ENCODE measurements at places on chromosomes 2 and 18.

- DNase-seq: no peak
Measured at GRCh38 chr2:134244086-134244485, 9.8 kb upstream of the MGAT5 start.

GRCh38 chr18:29712785-29713184 lies 1329.8 kb downstream of the DSC3 start:
- DNase-seq: no peak

GRCh38 chr18:63131106-63131958 lies 188.2 kb downstream of the BCL2 start:
- peak; percentile 13 for DNase-seq

- DNase-seq: no peak
Measured at GRCh38 chr2:113966832-113967231, 76.9 kb downstream of the ACTR3 start.

DNA sequence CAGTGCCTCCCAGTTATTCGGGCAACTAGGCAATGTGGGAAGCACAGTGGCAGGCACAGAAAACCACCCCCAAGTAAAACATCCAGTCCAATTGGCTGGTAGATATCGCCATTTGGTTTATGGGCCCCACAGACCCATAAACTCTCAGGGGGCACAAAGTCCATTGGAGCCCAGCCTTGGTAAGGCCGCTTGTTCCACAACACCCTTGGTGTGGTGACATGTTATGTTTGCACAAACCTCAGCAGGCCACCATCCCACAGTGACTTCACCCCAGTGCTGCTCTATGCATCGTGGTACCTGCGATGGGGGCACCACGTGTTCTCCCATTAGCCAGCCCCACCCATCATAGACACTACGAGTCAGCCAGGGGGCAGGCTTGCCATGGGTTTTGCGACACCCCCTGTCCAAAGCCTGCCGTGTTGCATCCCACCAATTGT lies 18.5 kb downstream of the PHOSPHO2 start:
- DNase-seq: no peak

GRCh38 chr18:11307716-11308115 lies 158.3 kb upstream of the PIEZO2 start:
- DNase-seq: no peak

DNA sequence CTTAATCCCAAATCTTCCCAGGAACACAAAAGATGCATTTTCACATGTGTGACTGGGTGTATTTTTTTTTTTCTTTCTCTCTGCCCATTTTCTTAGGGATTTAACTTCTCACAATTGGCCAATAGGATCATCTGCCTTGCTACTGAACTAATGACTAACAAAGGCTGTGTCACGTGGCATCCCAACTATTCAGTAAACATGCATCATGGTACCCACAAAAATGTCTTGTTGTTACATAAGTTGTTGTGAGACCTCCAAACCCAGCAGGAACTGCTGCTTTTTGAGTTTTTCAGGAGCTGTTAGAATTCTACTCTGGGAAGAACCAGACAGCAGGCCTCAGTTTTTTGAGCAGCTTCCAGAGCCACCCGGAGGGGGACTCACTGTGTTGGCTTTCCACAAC lies 31.9 kb downstream of the GAD1 start:
- DNase-seq: no peak

- peak; percentile 33 for DNase-seq
Measured at GRCh38 chr18:77899972-77900754, 650.5 kb downstream of the GALR1 start.

DNA sequence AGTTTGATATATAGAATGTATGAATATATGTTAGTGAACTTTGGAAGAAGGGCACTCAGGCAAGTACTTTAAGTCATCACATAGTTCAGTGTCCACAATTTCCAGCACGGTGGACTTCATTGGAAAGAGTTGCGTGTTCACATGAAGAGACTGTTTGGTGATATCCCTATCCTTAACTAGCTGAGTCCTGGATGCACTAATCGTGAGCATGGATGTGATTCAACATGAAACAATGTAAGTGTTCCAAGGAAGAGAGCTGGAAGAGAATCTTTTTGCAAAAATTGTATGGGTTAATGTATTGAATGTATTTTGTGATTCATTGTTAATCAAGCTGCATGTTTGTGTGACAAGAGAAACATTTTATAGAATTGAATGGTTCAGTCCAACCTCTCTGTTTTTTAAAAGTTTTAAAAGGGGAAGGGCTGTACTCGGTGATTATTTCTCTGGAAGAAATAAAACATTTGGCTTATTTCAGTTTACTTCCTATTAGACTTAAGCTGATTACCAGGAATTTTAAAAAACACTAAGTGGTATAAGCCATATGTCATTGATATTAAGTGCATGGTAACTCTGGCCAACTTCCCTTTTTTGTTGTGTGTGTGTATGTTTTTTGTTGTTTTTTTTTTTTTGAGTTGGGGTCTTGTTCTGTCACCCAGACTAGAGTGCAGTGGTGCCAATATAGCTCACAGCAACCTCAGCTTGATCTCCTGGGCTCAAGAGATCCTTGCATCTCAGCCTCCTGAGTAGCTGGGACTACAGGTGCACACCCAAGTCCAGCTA lies 8.6 kb downstream of the XRCC5 start:
- no peak for DNase-seq

DNA sequence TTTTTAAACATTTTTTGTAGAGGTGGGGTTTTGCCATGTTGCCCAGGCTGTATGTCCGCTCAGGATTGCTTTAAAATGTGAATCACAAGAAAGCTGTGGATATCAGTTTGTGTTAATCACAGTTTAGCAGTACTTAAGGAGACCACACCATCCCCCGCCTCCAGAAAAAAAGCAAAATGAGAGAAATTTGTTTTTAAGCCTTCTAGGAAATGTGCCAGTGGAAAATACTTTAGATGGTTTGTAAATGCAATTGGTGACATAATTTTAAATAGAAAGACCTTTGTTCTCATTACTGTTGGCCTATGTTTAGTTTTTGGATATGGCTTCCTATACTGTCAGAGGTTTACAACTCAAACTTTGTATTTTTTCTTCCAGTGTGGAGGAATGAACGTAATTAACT lies 27.0 kb downstream of the GCA start:
- no peak for DNase-seq

GRCh38 chr18:11147962-11148679 lies 1.2 kb downstream of the PIEZO2 start:
- no peak for DNase-seq

GRCh38 chr2:67232936-67233335 lies 164.2 kb upstream of the ETAA1 start:
- DNase-seq: no peak

DNA sequence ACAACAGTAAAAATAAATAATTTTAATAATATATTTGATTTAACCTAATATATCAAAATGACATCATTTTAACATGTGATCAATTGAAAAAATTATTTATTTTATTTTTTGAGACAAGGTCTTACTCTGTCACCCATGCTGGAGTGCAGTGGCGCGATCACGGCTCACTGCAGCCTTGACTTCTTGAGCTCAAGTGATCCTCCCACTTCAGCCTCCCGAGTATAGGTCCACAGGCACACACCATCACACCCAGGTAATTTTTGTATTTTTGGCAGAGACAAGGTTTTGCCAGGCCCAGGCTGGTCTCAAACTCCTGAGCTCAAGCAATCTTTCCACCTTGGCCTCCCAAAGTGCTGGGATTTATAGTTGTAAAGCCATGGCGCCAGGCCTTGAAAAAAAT lies 126.7 kb upstream of the COPS8 start:
- DNase-seq: no peak
